ENCODE measurements at places on chromosomes 2 and 18.

DNA sequence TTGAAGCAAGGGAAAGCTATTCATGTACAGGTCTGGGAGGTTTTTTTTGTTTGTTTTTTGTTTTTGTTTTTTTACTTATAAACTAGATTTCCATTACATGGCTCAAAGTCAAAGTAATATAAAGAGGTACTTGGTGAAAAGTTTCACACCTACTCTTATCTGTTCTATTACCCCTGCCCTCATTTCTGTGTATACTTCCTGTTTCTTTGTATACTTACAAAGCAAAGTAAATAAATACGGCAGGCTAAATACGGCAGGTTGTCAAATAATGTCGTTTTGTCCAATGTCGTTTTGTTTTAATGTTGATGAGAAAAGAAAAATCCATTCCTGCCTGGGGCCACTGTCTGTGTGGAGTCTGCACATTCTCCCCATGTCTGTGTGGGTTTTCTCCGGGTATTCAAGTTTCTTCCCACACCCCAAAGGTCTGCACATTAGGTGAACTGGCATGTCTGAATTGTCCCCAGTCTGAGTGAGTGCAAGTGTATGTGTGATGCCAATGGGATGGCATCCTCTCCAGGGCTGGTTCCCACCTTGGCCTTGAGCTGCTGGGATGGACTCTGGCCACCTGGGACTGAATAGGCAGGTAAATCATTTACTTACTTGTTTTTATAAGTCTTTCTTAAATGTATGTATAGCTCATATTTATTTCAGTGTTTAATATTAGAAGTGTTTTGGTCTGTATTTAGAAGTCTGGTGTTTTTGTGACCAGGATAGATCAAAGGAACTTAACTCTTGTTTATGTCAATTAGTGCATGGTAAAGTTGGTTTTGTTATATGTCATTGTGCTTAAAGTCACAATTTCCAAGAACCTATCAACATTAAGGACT, 13.4 kb downstream of the STAMBP start:
- no peak for DNase-seq

DNA sequence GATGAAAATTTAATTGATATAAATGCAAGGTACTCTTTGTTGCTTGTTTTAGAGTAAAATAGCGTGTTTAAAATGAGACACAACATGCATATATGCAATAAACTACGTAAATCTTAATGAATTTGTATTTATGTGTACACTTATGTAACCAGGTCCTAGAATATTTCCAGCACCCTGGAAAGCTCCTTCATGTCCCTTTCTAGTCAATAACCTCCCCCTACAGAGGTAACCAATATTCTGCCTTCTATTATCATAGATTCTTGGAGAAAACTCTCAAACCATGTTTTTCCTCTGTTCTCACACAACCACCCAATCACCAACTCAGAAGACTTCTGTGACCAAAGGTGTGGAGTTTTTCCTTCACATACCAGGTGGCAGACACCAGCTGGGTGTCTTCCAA, 79.6 kb upstream of the THUMPD2 start:
- no peak for DNase-seq

DNA sequence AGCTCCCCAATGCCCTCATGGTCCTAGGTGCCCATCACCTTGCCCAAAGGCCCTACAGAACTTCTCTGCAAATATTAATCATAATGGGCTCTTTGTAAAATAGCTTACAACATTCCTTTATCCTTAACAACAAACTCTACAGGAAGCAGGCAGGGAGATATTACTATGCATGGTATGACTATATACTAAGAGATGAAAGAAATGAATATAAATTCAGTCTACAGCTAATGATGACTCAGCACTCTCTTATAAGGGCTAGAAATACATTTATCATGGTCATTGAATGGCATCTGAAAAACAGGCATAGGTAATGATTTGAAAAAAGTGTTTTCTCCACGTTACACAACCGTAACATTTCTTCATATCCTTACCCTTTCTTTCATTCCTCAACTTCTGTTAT, 254.8 kb upstream of the DSEL start:
- DNase-seq, result no peak

DNA sequence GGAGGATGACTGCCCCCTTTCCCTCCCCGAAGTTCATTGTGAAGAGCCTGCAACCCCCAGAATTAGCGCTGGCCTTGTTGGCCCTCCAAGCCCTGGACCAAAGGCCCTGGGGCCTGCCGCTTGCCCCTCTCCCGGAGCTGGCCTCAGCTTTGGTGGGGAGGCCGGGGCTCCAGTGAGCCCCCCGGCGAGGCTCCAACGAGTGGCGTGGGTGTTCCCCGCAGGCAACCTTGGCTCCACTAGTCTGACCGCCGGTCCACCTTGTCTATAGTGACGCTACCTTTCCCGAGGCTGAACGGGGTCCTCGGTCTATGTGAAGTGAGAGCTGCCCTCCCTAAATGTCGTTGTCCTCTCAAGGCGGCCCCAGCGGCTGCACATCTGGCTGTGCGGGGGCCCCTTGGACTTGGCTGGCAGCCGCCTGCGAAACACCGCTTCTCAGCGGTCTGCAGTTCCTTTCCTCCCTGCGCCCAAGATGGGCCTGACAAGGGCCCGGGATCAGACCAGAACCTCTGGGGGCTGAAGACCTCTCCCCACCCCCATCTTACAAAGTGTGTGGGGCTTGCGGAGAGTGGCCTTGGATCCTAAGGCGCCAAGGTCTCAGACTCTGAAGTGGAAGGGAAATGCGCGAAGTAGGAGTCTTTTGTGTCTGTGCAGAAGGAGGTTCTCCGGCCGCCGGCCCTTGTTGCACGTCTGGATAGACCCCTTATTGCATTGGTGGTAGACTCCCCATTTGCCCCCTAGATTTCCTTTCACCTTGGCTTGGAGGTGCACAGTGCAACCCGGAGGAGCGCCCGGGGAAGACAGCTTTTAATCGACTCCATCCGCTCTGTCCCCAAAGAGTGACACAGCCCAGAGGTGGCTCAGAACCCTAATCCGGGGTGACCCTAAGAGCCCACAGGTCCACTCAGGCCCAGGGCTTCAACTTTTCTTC, 3.9 kb upstream of the HOXD10 start:
- DNase-seq, result no peak

DNA sequence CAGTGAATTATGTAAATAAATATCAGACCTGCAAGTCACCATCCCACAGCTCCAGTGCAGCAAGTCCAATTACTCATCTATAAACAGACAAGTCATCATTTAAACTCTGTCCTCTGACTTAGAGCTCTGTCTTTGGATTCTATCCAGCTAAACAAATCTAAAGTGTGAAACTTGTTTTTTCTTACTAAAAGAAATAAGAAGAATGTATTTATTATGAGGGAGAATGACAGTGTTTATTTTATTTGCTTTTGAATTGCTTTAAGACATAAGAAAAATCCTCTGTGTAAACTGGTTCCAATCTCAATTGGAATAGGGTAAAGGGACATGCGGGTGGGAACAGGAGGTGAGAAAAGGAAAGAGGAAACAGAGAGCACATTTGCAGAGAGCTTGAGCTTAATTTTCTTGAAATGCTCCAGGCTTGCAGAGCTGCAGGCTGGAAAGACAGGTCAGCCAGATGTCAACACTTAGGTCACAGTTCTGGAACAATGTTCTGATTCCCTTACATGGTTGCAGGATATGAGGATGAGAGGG, 355.8 kb downstream of the MEIS1 start:
- DNase-seq, result no peak

DNA sequence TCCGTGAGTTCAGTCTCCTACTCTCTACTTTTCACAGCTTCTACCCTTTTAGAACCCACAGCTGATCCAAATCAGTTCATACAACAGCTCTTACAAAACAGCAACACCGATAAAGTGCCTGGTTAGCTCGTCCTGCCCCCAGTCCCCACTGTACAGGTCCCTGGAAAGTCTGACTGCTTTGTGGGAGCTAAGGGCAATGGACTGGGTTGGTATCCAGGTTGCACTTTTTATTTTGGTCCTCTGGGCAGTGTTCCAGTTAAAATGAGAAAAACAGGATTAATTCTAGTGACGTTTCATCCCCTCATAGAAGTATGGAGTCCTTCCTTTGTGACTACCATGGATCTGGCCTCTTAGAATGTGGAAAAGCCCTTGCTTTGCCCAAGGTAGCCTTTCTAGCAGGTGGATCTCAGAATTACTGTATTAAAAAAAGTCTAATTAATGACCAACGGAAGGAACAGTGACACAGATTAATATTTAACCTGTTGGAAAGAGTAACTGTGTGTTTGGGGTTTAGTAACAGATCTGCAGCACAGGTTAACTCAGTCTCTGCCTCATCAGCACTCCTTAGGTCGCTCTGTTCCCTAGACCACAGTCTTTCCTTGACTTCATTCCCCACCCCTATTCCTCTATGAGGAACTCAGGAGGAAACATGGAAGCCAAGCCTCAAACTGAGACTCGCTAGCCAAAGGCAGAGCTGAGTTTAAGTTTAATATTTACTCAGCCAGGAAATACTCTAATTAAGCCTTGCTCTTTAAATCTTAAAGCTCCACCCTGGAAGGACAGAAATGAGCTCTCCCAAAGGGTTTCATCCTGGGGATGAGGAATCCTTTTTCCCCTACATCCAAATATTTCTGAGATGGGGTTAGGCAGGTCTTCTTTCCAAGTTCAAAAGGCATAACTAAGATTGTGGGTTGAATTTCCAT, 52.8 kb upstream of the ITGA6 start:
- no peak for DNase-seq

GRCh38 chr2:109349503-109350465, 220.8 kb downstream of the SH3RF3 start:
- no peak for DNase-seq

- no peak for DNase-seq
Observed at GRCh38 chr2:126877861-126878565, 20.7 kb upstream of the TEX51 start.

DNA sequence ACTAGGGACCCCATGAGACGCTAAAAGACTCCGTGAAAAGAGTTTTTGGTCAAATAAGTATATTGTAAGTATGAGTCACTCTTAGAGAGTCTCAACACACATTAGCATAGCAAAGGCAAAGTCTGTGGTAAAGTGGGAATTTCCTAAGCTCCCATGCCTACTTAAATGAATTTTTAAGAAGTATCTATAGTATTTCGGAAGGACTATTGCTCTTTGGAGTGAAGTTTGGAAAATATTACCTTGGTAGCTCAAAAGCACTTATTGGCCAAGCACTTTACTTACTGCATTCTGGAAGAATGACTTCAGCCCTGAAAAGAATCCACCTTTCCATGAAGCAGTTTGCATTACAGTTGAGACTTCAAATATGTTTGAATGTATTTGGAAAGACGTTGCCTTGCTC, 57.1 kb downstream of the CAVIN2 start:
- DNase-seq, result no peak
